ENCODE measurements at places on chromosomes 3 and 15.
A peak's percentile ranks its signal among the peaks of the same experiment; 100 is the strongest.

- no peak for DNase-seq
- H3K4me1 ChIP-seq: no peaks in the 10 kb centered on the region
- H3K27ac ChIP-seq: no peak overlapping the region
- H3K27me3 ChIP-seq: no peaks in the 10 kb centered on the region
- H3K36me3 ChIP-seq: peaks cover 81% of the 10 kb centered on the region
Observed at GRCh38 chr3:53122255-53122932, 7.8 kb downstream of the RFT1 start.

DNA sequence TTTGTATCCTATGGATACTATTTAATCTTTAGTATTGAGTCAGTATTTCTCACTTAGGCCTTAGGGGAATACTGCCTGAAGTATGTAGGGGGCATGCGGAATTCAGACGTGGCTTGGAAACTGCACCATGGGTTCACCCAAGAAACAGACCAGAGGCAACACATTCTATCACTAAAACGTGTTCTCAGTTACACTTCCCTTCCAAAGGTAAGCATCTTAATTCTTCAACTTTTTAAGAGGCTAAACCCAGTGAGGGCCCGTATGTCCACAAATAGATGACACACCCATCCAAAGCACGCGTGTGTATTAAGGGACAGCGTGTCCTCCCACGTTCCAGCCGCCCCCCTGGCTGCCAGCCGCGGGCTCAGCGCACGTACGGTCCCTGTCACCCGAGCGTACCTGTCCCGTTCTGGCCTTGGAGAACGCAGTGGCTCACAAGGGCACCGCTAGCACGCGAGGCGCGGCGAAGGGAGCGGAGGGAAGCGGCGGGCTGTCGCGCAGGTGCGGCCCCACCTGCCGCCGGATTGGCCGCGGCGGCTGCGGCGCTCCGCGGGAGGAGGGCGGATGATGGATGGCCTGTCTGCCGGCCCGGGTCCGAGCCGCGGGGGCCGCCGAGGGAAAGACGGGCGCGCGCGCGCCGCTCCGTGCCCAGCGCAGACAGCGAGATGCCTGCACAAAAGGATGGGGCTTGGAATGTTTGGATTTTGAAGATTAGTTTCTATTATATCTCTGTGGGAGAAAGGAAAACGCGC, 1003.9 kb upstream of the NR2F2 start:
- peaks cover 4% of the 10 kb centered on the region for H3K4me1 ChIP-seq
- no peak overlapping the region for H3K27ac ChIP-seq
- DNase-seq: no peak
- H3K4me3 ChIP-seq: peak overlapping the region; percentile 1
- H3K36me3 ChIP-seq: no peaks in the 10 kb centered on the region
- peaks cover 29% of the 10 kb centered on the region for H3K27me3 ChIP-seq

GRCh38 chr15:41017066-41017735, 63.9 kb downstream of the CHAC1 start:
- H3K4me3 ChIP-seq: no peak overlapping the region
- no peaks in the 10 kb centered on the region for H3K4me1 ChIP-seq
- H3K36me3 ChIP-seq: peaks cover 80% of the 10 kb centered on the region

DNA sequence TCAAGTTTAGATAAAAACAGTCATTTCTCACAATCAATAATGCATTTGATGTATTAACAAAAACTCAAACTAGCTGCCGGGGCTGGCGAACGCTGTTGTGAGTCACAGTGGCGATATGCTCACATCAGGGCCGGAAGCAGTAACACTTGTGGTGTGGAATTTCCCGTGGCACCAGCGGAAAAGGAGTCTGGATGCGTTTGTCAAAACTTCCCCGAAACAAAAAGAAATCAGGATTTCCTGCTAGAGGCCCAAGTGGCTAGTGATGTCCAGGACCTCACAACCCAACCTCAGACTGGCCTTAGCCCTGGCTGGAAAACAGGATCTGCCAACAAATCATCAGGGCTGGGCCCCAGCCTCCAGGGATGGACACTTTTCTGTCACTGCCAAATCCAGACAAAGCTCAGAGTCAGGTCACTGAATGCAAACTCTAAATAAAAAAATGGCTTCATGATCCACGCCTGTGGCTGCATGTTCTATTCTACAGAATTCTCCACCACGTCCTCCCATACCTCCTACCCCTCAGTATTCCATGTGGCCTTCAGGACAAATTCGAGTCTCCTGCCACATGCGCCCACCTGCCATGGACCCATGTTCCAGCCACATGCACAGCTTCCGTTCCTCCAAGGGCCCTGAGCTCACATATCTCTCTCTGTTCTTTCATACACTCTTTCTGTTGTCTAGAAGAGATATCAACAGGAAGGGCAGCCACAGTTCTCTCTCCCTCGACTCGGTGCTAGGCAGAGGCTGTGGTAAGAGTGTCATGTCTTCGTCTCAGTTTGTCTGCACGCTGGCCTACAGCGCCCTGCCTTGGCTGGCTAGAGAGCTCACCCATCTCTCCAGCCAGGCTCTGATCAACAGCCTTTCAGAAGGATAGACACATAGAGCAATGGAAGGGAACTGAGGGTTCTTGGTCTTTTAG, 35.4 kb downstream of the EHD4 start:
- H3K36me3 ChIP-seq: peaks cover 52% of the 10 kb centered on the region
- no peak for DNase-seq
- H3K27ac ChIP-seq: peak overlapping the region; percentile 6
- peaks cover 57% of the 10 kb centered on the region for H3K4me1 ChIP-seq

GRCh38 chr3:137746808-137747207, 17.3 kb upstream of the SOX14 start:
- H3K27ac ChIP-seq: no peak overlapping the region
- no peaks in the 10 kb centered on the region for H3K36me3 ChIP-seq
- H3K4me1 ChIP-seq: no peaks in the 10 kb centered on the region
- DNase-seq: no peak

GRCh38 chr3:42545284-42545900, 36.4 kb downstream of the SEC22C start:
- no peaks in the 10 kb centered on the region for H3K4me1 ChIP-seq
- peaks cover 7% of the 10 kb centered on the region for H3K36me3 ChIP-seq
- no peak overlapping the region for H3K4me3 ChIP-seq
- DNase-seq: no peak
- H3K27ac ChIP-seq: no peak overlapping the region

DNA sequence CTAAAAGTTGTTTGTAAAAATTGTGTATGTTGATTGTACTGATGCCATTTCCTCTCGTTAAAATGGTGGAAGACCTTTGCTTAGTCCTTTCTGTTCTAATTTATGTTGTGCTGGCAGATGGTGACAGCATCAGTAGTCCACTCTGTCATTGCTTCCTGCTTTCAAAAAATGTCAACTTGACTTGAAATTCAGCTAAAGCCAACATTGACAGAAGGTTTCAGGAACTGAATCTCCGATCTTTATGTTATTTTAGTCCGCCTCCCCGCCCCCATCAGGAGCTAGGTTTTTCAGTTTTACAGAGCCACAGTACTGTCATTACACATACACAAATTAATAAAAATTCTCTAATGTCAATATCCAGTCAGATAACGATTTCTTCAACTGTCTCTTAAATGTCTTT, 1.5 kb downstream of the CEP63 start:
- H3K4me1 ChIP-seq: peaks cover 18% of the 10 kb centered on the region
- no peaks in the 10 kb centered on the region for H3K27me3 ChIP-seq
- H3K36me3 ChIP-seq: peaks cover 7% of the 10 kb centered on the region
- no peak for DNase-seq
- H3K27ac ChIP-seq: peak overlapping the region; percentile 87
- peak overlapping the region; percentile 64 for H3K4me3 ChIP-seq

DNA sequence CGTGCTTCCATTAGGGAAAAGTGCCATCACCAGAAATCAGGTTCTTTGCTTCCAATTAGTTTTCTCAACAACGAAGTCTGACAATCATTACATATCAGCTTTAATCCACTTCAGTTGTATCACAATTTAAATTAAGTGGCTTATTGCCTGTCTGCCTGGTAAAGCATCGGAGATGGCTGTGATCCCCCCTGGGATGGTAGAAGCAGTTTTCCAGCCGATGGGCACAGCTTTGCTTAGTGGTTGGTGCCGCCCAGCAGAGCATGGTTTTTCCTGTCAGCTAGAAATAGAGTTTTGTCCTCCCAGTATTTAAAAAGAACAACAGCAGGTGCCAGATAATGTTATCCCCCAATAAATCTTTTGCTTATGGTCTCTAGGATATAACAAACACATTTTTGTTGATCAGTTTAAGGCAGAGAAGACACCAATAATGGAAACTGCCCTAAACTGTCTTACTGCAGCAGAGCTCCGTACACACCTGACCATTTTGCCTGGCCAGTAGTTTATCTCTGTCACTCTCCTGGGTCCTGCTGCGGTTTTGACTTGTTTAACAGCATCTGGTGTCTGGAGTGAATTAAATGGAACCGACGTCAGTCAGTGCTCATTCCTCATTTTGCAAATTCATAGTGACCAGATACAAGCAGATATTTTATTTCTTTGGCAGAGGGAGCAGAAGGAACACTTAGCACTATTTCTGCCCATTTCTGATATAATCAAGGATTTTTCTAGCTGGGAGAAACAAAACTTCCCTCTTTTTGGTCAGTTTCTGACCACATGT, 79.1 kb downstream of the SLC49A4 start:
- DNase-seq: no peak
- H3K27ac ChIP-seq: no peak overlapping the region
- no peak overlapping the region for H3K4me3 ChIP-seq
- no peaks in the 10 kb centered on the region for H3K4me1 ChIP-seq
- no peaks in the 10 kb centered on the region for H3K36me3 ChIP-seq

GRCh38 chr3:40988468-40988867, 210.8 kb upstream of the CTNNB1 start:
- no peak overlapping the region for H3K27ac ChIP-seq
- no peaks in the 10 kb centered on the region for H3K36me3 ChIP-seq
- DNase-seq: no peak

GRCh38 chr3:18657858-18658820, 233.0 kb upstream of the SATB1 start:
- no peaks in the 10 kb centered on the region for H3K36me3 ChIP-seq
- H3K4me1 ChIP-seq: no peaks in the 10 kb centered on the region
- H3K27ac ChIP-seq: no peak overlapping the region

- H3K27me3 ChIP-seq: no peaks in the 10 kb centered on the region
- H3K36me3 ChIP-seq: no peaks in the 10 kb centered on the region
- H3K4me3 ChIP-seq: no peak overlapping the region
- H3K27ac ChIP-seq: no peak overlapping the region
- H3K4me1 ChIP-seq: no peaks in the 10 kb centered on the region
- DNase-seq: no peak
Observed at GRCh38 chr15:99385865-99386264, 134.6 kb downstream of the LRRC28 start.

GRCh38 chr3:3665546-3665945, 133.7 kb upstream of the LRRN1 start:
- DNase-seq: no peak
- H3K4me1 ChIP-seq: peaks cover 9% of the 10 kb centered on the region
- no peaks in the 10 kb centered on the region for H3K27me3 ChIP-seq
- peak overlapping the region; percentile 66 for H3K27ac ChIP-seq
- no peak overlapping the region for H3K4me3 ChIP-seq

GRCh38 chr3:1179146-1179545, 86.3 kb downstream of the CNTN6 start:
- H3K4me3 ChIP-seq: no peak overlapping the region
- H3K4me1 ChIP-seq: peaks cover 7% of the 10 kb centered on the region
- DNase-seq: no peak
- H3K27me3 ChIP-seq: no peaks in the 10 kb centered on the region
- no peaks in the 10 kb centered on the region for H3K36me3 ChIP-seq

DNA sequence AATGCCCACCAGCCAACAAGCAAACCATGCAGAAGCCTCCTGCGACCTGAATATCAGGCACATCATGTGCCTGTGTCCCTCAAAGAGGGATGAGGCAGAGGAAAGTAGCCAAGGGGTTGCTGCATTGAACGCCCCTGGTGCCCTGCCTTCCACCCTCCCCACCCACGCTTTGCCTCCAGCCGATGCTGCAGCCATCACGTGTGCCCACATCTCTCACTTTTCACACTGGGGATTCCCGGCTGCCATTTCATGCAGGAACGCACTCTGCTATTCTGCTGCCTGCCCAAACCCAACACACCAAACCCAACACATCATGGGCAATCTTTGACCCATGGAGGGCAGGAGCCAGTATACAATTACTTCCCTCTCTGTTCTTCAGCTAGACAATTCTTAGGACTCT, 462.2 kb upstream of the PROK2 start:
- no peaks in the 10 kb centered on the region for H3K27me3 ChIP-seq
- H3K4me1 ChIP-seq: no peaks in the 10 kb centered on the region
- H3K4me3 ChIP-seq: no peak overlapping the region
- no peaks in the 10 kb centered on the region for H3K36me3 ChIP-seq
- DNase-seq: no peak

DNA sequence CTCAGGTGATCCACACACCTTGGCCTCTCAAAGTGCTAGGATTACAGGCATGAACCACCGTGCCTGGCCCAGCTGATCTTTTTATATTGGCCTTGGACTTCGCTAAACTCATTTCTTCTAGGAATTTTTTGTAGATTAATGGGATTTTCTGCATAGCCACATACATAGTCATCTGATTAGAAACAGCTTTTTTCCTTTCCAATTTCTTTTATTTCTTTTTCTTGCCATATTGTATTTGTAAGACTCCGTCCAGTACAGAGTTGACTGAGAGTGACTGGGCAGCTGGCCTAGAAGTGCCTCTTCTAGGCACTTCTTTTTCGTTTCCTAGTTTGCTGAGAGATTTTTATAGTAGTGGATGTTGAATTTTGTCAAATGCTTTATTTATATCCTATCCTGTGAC, 37.4 kb downstream of the ARIH1 start:
- H3K4me3 ChIP-seq: no peak overlapping the region
- H3K27me3 ChIP-seq: no peaks in the 10 kb centered on the region
- DNase-seq: no peak
- H3K36me3 ChIP-seq: peaks cover 7% of the 10 kb centered on the region

DNA sequence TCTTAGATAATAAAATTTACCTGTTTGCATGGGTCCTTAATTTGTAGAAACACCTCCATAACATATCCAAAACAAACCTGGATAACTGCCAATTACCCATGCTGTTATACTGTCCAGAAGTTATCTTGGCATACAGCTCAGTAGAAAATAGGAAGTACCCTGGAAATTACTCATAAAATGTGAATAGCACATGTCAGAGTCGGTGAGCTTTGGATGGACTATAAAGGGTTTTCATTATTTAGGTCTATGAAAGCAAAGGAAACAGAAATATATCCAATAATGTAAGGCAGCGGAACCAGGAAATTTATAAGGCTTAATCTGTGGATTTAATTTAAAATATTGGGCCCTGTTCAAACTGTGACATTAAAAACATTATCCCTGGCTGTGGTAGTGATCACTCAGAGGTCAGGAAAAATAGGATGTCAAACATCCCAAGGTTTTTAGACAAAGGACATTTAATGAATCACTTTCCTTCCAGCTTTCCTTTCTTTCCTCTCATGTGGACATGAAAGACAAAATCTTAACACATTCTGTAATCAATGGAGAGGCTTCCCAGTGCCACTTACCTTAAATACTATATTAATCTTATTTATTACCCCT, 459.0 kb upstream of the DPH6 start:
- H3K27ac ChIP-seq: no peak overlapping the region
- H3K36me3 ChIP-seq: no peaks in the 10 kb centered on the region
- H3K4me3 ChIP-seq: no peak overlapping the region
- H3K27me3 ChIP-seq: no peaks in the 10 kb centered on the region

- no peaks in the 10 kb centered on the region for H3K27me3 ChIP-seq
- H3K27ac ChIP-seq: peak overlapping the region; percentile 40
- H3K4me3 ChIP-seq: no peak overlapping the region
- H3K36me3 ChIP-seq: no peaks in the 10 kb centered on the region
Observed at GRCh38 chr3:377158-377561, 180.6 kb downstream of the CHL1 start.

GRCh38 chr3:141737093-141737492, 1.0 kb upstream of the RNF7 start:
- no peaks in the 10 kb centered on the region for H3K27me3 ChIP-seq
- DNase-seq: no peak
- peaks cover 18% of the 10 kb centered on the region for H3K36me3 ChIP-seq
- no peak overlapping the region for H3K4me3 ChIP-seq

- H3K4me1 ChIP-seq: no peaks in the 10 kb centered on the region
- no peaks in the 10 kb centered on the region for H3K27me3 ChIP-seq
- no peaks in the 10 kb centered on the region for H3K36me3 ChIP-seq
- H3K27ac ChIP-seq: no peak overlapping the region
- no peak for DNase-seq
Observed at GRCh38 chr15:68701886-68702285, 118.8 kb downstream of the ANP32A start.
